Effector CD8-positive, alpha-beta T cell (primary cell): ENCODE measurements at places on chromosomes 4 and X.

DNA sequence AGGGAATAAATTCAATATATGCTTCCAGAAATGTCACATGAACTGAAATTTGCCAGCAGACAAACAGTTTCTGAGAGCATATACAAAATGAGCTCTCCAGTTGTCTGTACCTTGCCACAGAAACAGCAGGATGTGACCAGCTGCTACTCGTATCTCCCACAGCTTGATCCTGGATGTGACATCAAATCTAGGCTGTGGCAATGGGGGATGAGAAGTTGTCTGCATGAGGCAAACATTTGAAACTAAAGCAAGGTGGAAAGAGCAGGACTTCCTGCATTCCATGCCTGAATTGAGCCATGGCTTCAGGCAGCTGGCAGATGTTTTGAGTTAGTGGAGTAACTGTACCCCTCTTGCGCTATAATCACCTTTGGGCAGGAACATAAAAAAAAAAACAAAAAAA lies 1724.0 kb downstream of the RPA4 start:
- DNase-seq, result no peak

- DNase-seq, result no peak
Measured at GRCh38 chr4:114163051-114163450, 183.6 kb upstream of the ARSJ start.

DNA sequence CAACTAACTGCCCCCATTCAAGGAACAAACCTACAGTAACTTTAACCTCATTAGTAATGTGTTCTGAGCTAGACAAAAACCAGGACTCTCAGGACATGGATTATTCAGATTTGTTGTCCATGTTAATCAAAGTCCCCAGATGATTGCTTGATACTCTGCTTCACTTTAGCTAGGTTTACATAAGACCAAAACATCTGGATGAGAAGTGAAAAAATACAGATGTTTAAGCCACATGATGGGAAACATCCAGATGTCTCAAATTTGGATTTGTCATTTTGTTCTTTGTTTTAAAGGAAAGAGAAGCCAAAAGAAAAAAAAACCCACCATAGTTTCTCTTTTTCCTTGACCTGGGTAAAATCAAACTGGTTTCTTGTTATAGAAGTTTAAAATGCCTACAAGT lies 48.5 kb upstream of the NRK start:
- DNase-seq, result no peak

- DNase-seq, result no peak
Measured at GRCh38 chr4:76155979-76156378, 7.8 kb upstream of the NUP54 start.

GRCh38 chr4:4392501-4393183 lies 5.7 kb downstream of the NSG1 start:
- no peak for DNase-seq

- no peak for DNase-seq
Measured at GRCh38 chrX:40622479-40623138, 619 bp upstream of the MPC1L start.

- no peak for DNase-seq
Measured at GRCh38 chr4:26238778-26239679, 81.8 kb upstream of the RBPJ start.

- no peak for DNase-seq
Measured at GRCh38 chrX:7077241-7078230, 70.0 kb upstream of the STS start.
